ENCODE measurements at places on chromosomes 3 and 15.

GRCh38 chr3:115022199-115022598, 124.9 kb downstream of the ZBTB20 start:
- DNase-seq, result no peak
- no peak overlapping the region for H3K4me3 ChIP-seq
- H3K4me1 ChIP-seq, result no peaks in the 10 kb centered on the region
- no peaks in the 10 kb centered on the region for H3K36me3 ChIP-seq
- H3K27ac ChIP-seq, result no peak overlapping the region
- H3K27me3 ChIP-seq, result no peaks in the 10 kb centered on the region

DNA sequence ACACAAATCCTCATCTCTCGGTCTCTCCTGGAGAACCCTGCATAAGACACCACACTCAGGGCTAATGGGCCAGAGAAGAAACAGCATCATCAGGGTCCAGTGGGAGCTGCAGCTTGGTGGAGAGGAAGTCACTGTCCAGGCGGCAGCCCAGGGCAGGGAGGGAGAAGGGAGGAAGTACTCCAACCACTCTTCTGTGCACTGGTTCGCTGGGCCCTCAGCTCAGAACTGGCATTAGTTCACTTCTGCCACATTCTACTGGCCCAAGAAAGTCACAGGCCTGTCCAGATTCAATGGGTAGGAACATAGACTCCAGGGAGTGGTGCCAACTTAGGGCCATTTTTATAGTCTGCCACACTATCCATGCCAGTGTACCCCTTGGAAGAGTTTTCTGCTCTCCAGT, 169.0 kb downstream of the ABHD5 start:
- H3K36me3 ChIP-seq, result no peaks in the 10 kb centered on the region
- no peaks in the 10 kb centered on the region for H3K4me1 ChIP-seq
- peaks cover 2% of the 10 kb centered on the region for H3K27me3 ChIP-seq
- DNase-seq, result no peak
- no peak overlapping the region for H3K27ac ChIP-seq

DNA sequence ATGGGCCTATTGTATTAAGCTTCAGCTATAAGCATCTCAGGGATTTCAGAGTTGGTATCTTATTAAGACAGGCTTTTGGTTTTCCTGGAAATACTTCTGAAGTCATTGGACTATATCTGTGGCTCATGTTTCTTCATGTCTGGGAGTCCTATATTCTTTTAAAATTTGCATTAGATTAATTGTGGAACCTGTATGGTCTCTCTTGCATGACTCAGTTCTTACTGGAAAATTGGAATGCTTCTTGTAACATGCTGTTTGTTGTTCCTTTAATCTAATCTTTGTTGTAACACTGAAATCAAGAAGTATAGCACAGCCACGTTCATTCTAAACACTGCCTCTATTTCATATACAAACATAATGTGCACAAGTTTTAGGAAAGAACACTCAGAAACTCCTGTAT, 208.1 kb downstream of the RBMS3 start:
- DNase-seq, result no peak
- no peak overlapping the region for H3K4me3 ChIP-seq
- H3K27ac ChIP-seq, result no peak overlapping the region
- no peaks in the 10 kb centered on the region for H3K27me3 ChIP-seq
- H3K36me3 ChIP-seq, result no peaks in the 10 kb centered on the region
- H3K4me1 ChIP-seq, result no peaks in the 10 kb centered on the region

DNA sequence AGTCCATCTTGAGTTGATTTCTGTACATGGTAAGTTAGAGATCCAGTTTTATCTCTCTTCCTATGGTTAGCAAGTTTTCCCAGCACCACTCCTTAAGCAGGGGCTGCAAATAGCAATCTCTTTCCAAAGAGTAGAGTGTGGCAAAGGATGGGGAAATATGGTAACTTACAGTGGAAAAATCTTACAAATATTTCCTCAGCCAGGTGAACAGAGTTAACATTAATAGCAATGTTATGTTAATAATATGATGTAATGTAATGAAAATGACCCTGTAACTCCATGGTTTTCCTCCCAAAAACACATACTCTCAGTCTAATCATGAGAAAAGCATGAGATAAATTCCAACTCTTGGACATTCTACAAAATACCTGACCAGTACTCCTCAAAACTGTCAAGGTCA, 30.4 kb downstream of the FSIP1 start:
- no peak for DNase-seq
- H3K4me3 ChIP-seq, result no peak overlapping the region
- no peaks in the 10 kb centered on the region for H3K4me1 ChIP-seq
- H3K27ac ChIP-seq, result no peak overlapping the region
- no peaks in the 10 kb centered on the region for H3K27me3 ChIP-seq
- H3K36me3 ChIP-seq, result no peaks in the 10 kb centered on the region

DNA sequence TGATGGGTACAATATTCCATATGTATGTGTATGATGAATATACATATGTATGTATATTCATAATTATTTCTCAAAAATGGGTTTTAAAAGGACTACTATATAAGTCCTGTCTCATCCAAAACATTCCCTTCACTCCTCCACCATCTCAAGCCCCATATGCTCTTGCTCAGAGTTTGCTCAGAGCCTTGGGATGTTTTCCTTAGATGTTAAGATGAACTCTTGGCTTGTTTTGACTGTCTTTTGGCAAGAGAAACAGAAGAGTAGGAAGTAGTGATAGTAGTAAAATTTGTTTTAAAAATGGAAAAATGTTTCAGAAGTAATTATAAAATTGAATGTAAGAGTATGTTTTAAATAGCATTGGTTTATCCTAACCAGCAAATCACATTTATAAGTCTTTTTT, 6.2 kb upstream of the EPHA3 start:
- H3K4me3 ChIP-seq, result no peak overlapping the region
- DNase-seq, result no peak
- H3K36me3 ChIP-seq, result no peaks in the 10 kb centered on the region

GRCh38 chr3:57977818-57978235, 30.4 kb upstream of the FLNB start:
- no peaks in the 10 kb centered on the region for H3K27me3 ChIP-seq
- peaks cover 17% of the 10 kb centered on the region for H3K4me1 ChIP-seq
- H3K4me3 ChIP-seq, result no peak overlapping the region
- no peaks in the 10 kb centered on the region for H3K36me3 ChIP-seq
- peak overlapping the region; percentile 12 for H3K27ac ChIP-seq

All from Panc1 (cell line).